ENCODE measurements at places on chromosomes 16 and 17. TPM values are rescaled to one million over a fixed set of nuclear protein-coding genes. Genes with fewer than 3 reads are reported as not detected.

GRCh38 chr17:18177722-18178121 is 5.9 kb upstream of the ALKBH5 start:
- no peak for DNase-seq

DNA sequence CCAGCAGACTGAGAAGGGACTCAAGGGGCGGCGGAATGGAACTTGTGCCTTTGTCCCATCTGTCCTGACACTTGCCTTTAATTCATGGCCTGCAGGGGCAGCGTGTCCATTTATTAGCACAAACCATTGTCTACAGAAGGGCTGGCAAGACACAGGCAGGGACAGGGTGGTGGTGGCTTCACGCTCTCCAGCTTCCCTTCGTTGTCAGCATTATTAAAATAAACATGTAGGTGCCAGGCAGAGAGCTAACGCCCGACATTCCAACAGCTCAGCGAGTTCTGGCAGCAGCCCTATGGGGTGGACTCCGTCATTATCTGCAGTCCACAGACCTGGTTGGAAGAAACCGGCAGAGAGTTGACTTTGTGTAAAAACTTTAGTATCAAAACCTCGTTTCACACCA is 16.3 kb downstream of the DNAI2 start:
- no peak for DNase-seq

Gene DNASE1
- 19.6 TPM for total RNA-seq

Gene MT1G
- 1.8 TPM for total RNA-seq

GRCh38 chr16:54585998-54586340 is 299.4 kb upstream of the IRX3 start:
- DNase-seq = no peak

GRCh38 chr17:49592263-49592662 is 16.6 kb downstream of the NXPH3 start:
- DNase-seq = no peak

- peak; percentile 59 for DNase-seq
These were observed 11.7 kb downstream of the COL1A1 start for GRCh38 chr17:50189550-50190292.

DNA sequence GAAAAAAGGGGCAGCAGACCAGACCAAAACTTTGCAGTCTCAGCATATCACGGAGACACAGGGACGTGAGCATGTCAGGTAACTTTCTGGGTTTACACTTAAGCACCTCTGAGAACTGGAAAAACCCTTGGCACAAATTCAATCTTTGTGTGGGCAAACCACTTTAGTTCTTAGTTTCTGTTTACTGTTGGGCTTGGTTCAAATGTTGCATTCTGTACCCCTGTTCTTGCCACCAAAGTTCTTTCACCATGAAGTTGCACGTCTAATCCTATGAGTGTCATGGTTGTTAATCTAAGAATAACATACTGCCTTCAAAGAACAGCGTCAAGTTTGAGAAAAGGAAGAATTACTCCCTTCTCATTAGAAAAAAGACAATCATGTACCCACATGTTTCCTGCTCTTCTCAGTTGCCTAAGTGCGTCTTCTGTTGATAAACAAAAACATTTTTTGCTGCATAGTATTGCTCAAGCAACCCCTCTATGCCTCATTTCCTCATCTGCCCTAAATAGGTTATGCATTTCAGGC is 11.6 kb downstream of the KRT33A start:
- peak; percentile 20 for DNase-seq

DNA sequence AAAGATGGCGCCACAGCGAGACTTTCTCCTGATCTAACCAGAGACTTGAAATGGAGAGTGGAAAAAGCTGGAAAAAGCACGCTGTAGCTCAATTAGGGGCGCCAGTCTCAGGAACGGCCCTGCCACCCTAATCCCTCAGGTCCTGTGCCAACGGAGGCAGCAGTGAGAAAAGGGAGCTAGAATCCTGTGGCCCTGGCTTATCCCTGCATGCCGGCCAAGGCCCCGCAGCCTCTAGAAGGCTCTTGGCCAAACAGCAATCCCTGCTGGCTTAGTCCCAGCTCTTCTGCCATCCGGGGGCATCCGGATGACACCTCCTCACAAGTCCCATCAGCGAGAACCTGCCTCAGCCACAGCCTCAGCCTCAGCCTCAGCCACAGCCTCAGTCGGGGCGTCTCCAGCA is 69.8 kb downstream of the MRM3 start:
- DNase-seq = no peak

Gene SLC12A3
- not detected for total RNA-seq

Gene KRTAP1-1
- 7.5 TPM for total RNA-seq

- DNase-seq = no peak
These were observed 28.1 kb upstream of the BAHCC1 start for GRCh38 chr17:81367171-81367570.

DNA sequence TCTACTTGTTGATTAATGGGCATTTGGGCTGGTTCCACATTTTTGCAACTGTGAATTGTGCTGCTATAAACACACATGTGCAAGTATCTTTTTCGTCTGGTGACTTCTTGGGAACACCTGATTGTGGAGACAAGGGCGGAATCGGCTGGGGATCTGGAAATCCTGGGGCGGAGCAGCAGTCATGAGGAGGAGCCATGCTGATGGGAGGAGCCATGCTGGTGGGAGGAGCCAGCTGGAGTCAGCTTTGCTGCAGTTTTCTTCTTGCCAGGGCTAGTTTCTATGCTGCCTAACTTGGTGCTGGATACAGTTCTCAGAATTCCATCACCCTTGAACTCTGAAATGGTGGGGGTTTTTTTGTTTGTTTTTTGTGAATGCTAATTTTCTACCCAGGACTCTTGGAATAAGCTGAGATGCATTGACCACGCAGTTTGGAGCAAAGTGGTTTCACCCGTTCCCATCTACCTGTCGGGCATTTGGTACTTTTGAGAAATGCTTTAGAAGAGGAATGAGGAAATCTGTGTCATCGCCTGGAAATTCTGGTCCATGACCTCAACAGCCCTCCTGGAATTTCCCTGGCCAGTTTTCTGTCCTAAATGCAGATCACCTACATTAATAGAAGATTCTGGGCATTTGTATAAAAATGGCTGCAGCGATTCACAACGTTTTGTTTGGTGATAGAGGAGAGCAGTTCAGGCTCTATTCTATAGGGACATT is 217.4 kb upstream of the ZFHX3 start:
- DNase-seq = no peak

- DNase-seq = peak; percentile 79
These were observed 3.1 kb upstream of the TPPP3 start for GRCh38 chr16:67396159-67397035.

DNA sequence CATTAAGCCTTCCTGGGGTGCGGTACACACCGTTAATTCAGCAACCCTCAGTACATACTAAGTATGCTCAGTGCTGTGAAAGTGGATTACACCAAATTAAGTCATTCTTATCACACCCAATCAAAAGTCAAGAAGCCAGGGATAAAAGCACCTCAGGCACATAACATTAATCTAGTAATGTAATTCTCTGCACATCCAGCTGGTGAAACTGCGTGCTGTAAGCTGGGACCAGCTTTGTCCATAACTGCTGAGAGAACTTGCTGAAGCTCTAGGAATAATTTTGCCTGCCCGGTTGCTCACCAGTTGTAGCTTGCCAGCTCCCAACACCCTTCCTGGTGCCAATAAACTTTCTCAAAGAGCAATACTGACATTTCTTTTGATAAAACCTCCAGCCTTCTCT is 44.9 kb downstream of the SLC47A1 start:
- no peak for DNase-seq

DNA sequence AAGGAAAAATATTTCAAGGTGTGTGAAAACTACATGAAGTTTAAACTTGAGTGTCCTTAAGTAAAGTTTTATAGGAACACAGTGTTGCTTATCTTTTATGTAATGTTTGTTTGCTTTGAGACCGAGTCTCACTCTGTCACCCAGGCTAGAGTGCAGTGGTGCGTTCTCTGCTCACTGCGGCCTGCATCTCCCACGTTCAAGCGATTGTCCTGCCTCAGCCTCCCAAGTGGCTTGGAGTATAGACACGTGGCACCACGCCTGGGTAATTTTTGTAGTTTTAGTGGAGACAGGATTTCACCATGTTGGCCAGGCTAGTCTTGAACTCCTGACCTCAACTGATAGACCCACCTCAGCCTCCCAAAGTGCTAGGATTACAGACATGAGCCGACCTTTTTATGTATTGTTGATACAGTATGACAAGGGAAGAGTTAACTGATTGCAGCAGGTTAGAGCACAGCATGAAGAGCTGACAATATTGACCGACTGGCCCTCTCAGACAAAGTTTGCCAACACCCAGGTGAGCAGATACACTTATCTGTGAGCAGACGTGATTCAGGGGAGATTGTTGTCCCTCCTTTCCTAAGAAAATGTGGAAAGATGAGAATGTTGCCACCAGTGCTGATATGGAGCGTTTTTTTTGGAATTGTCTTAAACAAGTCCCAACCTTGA is 373.7 kb downstream of the WWOX start:
- DNase-seq = no peak

DNA sequence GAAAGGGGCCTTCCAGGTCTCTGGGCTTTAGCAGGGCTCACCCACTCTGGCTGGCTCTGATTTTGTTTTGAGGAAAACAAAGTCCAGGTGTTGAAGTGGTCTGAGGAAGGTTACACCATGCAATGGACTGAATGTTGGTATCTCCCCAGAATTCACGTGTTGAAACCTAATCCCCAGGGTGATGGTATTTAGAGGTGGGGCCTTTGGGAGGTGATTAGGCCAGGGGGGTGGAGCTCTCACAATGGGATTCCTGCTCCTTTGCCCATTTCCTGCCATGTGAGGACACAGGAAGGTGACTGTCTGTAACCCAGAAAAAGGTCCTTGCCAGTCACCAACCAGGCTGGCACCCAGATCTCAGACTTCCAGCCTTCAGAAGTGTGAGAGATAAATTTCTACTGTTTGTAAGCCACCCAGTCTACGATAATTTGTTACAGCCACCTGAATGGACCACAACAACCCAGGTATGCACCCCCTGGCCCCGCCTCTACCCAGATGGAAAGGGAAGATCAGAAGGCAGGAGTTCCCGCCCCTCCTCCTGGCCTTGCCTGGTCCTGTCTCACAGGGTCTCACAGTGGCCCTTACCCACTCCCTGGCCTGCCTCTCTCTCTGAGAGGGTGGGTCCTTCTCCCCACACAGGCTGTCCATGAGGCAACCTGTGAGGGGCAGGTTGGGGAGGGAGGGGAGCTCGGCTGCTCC is 32.0 kb downstream of the LRRC75A start:
- DNase-seq = no peak

- DNase-seq = no peak
These were observed 2.2 kb upstream of the DECR2 start for GRCh38 chr16:399340-400019.

All from skin of body (tissue), 3 donors.